Naive thymus-derived CD4-positive, alpha-beta T cell (primary cell): ENCODE measurements at places on chromosomes 5 and 9.
A peak's percentile ranks its signal among the peaks of the same experiment; 100 is the strongest.

- DNase-seq = no peak
These were observed 24.6 kb downstream of the LOX start for GRCh38 chr5:122053181-122054109.

- no peak for DNase-seq
These were observed 97.7 kb downstream of the LHFPL2 start for GRCh38 chr5:78550891-78551290.

DNA sequence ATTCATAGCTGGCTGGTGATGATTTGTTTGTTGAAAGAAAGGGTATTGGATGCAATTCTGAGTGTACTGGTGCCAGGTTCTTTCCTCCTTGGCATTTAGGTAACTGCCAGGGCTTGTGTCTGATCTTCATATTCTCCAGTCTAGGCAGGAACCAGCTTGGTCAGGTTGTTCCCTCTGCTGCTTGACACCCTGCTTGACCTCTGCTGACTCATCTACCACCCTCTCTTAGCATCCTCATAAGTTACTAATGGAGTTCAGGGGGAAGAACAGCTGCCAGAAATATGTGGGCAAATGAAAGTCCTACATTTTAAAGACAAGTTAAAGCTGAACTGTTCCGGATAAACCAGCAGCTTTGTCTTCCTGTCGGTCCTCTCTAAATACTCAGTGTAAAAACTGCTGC is 116.1 kb upstream of the TNC start:
- DNase-seq = no peak

DNA sequence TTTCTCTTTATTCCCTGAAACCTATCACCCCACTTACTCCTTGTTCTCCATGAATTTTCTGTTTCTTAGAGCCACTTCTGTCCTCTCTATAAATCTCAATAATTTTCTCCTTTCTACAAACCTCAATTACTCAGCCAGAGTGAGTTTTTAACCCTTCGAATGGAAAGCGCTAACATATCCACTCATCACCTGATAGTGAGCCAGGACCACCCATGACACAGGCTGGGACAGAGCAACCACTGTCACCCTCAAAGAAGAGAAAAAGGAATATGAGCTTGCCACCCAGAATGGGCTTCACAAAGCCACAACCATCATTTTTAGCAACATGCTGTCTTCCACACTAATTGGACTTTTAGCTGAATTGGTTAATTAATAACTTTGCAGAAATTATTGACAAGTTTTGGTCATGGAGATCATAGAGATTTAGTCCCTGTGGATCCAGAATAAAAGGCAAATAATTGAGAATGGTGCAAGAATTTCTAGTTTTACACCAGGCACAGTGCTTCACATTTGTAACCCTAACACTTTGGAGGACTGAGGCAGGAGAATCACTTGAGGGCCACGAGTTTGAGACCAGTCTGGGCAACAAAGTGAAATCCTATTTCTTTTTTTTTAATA is 32.1 kb upstream of the SELENOP start:
- no peak for DNase-seq

GRCh38 chr5:129698661-129699060 is 49.2 kb upstream of the MINAR2 start:
- DNase-seq = no peak

GRCh38 chr9:11632691-11633090 is 1019.9 kb upstream of the PTPRD start:
- no peak for DNase-seq

DNA sequence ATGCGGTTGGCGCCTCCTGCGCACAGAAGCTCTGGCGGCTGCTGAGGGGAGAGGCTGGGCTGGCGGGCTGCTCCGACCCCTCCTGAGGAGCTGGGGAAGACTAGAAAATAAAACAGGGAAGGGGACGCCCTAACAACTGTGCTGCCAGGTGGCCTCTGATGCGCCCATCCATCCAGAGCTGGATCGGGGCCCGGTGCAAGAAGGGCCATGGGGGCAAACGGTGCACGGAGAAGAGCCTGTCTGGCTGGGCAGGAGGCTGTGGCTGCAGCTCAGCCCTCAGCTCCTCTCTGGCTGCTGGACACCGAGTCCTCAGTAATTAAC is 21.0 kb upstream of the MRNIP start:
- no peak for DNase-seq

- DNase-seq = no peak
These were observed 117.1 kb upstream of the DAB2 start for GRCh38 chr5:39541920-39542319.

DNA sequence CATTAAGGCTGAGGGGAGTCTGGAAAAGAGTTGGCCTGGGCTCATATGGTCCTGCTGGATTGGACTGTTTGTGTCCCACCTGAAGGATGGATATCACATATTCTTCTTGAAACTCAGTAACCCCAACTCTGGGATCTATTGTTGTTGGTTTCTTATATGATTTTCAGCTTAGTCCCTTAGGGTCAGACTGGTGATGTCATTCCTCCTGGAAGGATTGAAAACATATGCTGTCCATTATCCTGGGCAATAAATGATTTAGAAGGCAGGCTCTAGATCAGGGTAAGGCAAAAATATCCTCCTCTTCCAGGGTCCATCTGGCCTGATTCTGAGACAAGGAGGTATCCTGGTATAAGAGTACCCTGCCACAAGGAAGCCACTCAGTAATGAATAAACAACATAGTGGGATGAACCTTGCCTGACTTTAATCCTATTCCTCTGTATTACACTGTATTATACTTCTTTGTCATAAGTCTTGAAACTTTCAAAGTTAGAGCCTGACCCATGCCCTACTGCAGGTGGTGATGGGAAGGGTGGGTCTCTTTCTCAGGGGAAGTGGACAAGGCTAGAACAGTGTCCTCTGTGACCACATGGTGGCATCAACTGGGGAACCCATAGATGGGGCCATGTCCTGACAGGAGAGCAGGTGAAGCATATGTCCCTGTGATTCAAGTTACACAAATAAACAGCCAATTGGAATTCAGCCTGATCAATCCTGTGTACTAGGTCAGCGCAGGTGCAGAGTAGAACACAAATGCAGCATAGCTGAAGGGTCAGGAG is 454.4 kb upstream of the TRPC7 start:
- DNase-seq = no peak

DNA sequence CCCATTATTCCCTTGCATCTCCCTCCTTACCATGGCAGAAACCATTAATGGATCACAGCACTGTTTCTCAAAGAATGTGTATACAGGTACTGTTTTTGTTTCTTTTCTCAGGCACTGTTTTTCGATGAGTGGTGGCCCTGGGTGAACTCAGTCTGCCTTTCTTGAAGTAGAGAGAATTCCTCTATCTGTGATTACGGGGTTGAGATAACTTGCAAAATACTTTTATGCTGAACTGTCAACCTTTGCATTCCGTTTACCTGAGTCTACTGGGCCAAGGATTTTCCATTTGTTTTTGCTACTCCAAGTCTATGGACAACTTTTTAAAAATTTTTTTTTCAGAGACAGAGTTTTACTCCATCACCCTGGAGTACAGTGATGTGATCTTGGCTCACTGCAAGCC is 82.7 kb upstream of the CLINT1 start:
- no peak for DNase-seq

GRCh38 chr5:138743484-138743883 is 9.7 kb upstream of the CTNNA1 start:
- no peak for DNase-seq

- DNase-seq = no peak
These were observed 177.9 kb downstream of the MACROH2A1 start for GRCh38 chr5:135221187-135221473.

- DNase-seq = no peak
These were observed 47.5 kb downstream of the RASGRF2 start for GRCh38 chr5:81007637-81008027.

GRCh38 chr9:25415718-25416117 is 262.5 kb downstream of the TUSC1 start:
- no peak for DNase-seq

GRCh38 chr5:52787600-52788504 is at the start of the genes ITGA1 and PELO:
ITGA1 (plus strand) TSS chr5:52787916; CDS start chr5:52788354, 438 bp downstream.
PELO (plus strand) TSS chr5:52787916; CDS start chr5:52800395, 12,479 bp downstream.
- peak; percentile 55 for DNase-seq

GRCh38 chr9:19154135-19154612 is 26.9 kb upstream of the PLIN2 start:
- no peak for DNase-seq

- no peak for DNase-seq
These were observed 336.4 kb downstream of the ARL15 start for GRCh38 chr5:53974021-53974420.

- DNase-seq = no peak
These were observed 169.2 kb upstream of the CTNND2 start for GRCh38 chr5:12073426-12073825.

DNA sequence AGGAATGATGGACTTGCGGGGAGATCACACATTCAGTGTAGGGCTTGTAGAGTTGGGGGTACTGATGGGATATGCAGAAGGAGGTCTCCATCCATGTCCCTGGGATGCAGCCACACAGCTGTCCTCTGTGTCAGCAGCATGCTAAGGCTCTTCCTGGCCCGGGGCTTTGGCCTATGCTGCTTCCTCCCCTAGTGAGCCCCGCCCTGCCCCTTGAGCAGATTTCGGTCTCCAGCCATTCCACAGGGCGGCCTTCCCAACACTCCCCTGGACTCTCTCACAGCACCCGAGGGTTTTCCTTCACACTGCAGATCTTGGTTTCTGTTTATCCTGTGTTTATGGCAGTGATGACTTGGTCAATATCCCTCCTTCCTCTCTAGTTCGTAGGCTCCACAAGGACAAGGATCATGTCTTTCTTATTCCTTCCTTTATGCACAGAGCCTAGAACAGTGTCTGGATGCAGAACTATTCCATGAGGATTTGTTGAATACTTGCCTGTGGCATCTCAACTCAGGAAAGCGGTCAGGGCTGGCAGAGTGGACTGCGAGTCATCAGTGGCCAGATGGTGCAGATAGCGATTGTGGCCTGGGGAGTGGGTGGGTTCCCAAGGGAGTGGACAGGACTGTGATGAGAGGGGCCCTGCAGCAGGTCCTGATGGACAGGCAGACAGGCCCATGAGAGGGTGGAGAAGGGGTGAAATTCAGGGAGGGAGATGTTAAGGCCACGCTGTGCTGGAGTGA is 114.2 kb downstream of the RGS3 start:
- DNase-seq = no peak

- DNase-seq = no peak
These were observed 213.6 kb downstream of the EFNA5 start for GRCh38 chr5:107457138-107457537.

DNA sequence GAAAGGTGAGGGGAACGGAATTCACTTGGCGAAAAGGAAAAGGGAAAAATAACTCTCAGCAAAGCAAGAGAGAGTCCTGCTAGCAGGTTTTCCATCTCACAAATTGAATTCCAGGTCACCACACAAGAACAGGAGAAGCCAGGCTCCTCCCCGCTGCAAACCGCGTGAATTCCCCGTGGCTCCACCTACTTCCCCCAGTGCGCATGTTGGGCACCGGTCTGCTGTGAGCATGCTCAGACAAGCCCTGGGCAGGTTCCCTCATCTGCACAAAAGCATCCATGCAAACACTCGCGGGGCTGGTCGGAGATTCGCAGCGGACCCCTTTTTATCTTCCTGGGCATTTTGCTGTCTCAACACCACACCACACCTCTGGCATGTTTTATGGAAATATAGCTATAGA is 58.5 kb upstream of the S1PR3 start:
- DNase-seq = no peak

- DNase-seq = peak; percentile 54
These were observed 100.4 kb downstream of the TTLL11 start for GRCh38 chr9:121992571-121993212.

- peak; percentile 10 for DNase-seq
These were observed 24.5 kb downstream of the C9orf152 start for GRCh38 chr9:110183208-110184145.

- no peak for DNase-seq
These were observed 146.4 kb downstream of the PALM2AKAP2 start for GRCh38 chr9:109926421-109926869.

DNA sequence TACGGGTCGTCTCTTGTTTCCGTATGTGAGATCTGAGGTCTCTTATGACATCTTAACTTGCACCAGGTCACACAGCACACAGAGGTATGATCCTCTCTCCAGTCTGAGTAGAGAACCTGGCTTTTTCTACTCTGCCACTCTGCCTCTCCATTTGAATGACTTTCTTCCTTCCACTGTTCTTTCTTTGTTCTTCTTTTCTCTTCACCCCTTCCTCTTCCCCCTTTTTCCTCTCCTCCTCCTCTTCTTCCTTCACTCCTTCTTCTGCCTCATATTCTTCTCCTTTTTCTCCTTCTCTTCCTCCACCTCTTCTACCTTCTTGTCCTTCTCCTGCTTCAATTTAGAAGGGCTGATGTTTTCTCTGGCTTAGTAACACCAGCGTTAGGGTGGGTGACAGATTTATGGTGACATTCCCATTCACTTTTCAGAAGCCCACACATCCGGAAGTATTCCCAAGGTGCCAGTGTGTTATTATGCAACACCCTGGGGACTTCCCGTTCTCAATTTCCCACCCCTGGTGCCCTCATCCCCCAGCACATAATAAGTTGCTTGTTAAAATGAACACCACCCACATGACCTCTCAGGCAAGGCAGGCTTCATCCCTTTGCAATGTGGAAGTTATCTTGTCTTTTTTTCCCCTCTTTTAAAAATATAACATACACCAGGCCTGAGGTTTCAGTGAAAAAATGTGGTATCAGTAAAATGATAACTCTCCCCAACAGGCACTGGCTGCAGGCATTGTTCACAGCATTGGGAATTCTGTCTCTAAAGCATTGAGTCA is 122.0 kb downstream of the PAPPA start:
- DNase-seq = no peak

DNA sequence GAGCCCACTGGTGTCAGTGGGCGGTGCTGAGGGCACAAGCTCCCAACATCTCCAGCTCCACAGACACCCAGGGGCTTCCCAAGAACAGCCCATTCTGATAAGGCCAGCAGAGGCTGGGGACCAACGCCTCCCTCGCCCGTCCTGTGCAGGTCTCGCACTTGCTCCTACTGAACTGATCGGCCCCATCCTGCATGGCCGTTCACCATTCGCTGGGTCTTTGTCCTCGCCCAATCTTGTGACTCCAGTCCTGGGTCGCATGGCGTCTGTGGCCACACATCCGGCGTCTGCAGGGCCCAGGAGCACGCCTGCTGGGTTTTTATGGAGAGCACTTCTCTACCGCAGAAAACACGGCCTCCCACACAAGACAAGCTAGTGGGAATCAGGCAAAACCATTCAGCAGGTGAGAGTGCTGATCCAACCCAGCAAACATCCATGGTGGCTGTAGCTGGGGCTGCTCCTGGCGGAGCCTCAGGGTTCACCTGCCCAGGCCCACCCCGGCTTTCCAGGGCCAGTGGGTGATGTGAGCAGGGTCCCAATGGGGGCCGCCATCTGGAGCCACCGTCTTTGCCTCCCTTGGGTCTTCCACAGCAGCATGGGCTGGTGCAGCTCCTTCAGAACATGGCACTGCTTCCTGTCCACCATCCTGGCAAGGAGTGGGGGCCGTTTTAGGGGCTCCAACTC is 7.4 kb downstream of the LRRC14B start:
- no peak for DNase-seq

GRCh38 chr9:2086971-2087370 is 71.8 kb downstream of the SMARCA2 start:
- no peak for DNase-seq

GRCh38 chr9:4243113-4243512 is 56.8 kb downstream of the GLIS3 start:
- DNase-seq = no peak
